ENCODE measurements at places on chromosomes 6 and 20. TPM values are rescaled to one million over a fixed set of nuclear protein-coding genes. Genes with fewer than 3 reads are reported as not detected.

DNA sequence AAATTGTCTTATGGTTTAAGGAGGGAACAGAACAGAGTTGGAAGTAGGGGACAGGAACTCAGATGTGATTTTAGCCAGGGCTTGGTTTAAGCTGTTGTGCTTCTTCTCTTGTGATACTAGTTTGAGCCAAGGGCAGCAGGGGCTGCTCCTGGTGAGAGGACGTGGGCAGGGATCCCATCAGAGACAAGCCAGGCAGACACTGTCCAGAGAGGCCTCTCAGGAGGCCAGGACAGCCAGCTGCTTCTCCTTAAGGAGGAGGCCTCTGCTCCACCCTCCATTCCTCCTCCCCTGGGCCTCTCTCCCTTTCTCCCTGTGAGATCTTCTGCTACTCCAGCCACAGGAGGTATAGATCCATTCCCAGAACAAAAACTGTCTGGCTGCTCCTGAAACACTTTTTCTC lies 108.4 kb upstream of the MLN start:
- no peaks in the 10 kb centered on the region for H3K36me3 ChIP-seq
- no peak overlapping the region for H3K27ac ChIP-seq
- no peaks in the 10 kb centered on the region for H3K4me1 ChIP-seq
- no peak overlapping the region for H3K4me3 ChIP-seq

DNA sequence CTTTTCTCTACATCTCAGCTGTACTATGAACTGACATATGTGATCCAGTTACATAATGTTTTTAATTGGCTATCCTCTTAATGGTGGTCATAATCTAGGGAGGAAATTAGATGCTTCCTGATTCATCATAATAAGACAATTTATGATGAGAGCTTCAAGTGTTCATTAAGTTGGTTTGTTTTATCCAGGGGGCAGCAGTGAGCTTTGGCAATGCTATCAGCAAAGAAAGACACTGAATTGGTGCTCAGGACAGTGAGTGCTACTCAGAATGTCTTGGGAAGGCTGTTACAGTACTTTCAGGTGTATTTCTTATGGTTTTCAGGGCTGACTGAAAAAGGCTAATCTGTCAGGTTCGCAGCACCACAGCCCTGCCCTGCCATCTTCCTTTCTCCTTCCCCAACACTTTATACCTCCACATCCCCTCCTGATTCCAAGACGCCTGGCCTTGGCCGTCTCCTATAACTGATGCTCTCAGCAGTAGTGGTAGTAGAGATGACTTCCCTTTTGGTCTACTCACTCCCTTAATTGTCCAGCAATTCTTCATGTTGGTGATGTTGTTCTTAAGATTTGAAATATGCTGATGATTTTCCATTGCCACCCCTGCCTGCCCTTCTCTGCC lies 67.0 kb upstream of the TNFAIP3 start:
- H3K4me1 ChIP-seq = peaks cover 20% of the 10 kb centered on the region
- H3K4me3 ChIP-seq = no peak overlapping the region
- H3K27ac ChIP-seq = no peak overlapping the region
- no peak for DNase-seq
- H3K27me3 ChIP-seq = no peaks in the 10 kb centered on the region

- no peak overlapping the region for H3K4me3 ChIP-seq
- no peaks in the 10 kb centered on the region for H3K27me3 ChIP-seq
- H3K36me3 ChIP-seq = peaks cover 65% of the 10 kb centered on the region
- no peak for DNase-seq
These were observed 46.4 kb upstream of the CDKAL1 start for GRCh38 chr6:20487669-20488375.

DNA sequence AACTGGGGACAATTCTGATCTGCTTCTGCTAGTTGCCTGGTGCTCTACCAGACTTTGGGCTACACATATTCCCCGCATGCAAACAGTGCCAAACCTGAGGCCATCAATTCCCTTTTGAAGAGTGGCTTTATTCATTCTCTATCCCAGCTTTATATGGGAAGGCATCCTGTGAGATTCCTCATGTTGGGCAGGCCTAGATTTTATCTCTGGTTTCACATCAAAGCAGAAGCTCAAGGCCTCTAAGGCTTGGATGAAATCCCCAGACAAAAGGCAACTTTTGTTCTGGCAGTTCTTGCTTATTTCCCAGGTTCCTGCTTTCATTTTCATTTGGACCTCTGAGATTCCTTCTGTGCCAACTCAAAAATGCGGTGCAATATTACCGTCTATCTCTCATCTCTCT lies 648.8 kb downstream of the QKI start:
- H3K4me1 ChIP-seq = no peaks in the 10 kb centered on the region
- H3K27ac ChIP-seq = no peak overlapping the region
- no peaks in the 10 kb centered on the region for H3K27me3 ChIP-seq
- DNase-seq = no peak

DNA sequence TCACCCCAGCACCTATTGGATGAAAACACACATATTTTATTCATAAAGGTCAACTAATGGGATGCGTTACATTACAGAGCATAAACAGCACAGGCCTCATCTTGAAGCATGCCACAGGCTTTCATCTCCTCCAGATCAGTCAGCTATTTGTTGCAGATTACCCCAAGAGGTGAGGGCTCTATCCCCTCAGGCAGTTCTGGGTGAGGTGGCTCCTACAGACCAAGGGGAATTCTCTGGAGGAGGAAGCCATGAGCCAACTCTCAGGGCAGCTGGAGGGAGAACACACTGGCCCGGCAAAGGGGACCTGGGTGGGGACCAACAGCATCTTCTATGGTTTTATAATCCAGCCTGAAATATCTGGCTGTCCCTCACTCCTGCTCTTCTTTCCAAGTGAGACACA lies 126.4 kb upstream of the BTBD3 start:
- H3K27ac ChIP-seq = no peak overlapping the region
- no peak overlapping the region for H3K4me3 ChIP-seq
- H3K36me3 ChIP-seq = no peaks in the 10 kb centered on the region
- no peak for DNase-seq
- H3K27me3 ChIP-seq = no peaks in the 10 kb centered on the region

Gene PRSS35
- 0.86 TPM for total RNA-seq

Gene SMPDL3A
- total RNA-seq = 27.4 TPM

Gene RTEL1
- total RNA-seq = 38.8 TPM

Gene CBLN4
- total RNA-seq = 0.26 TPM
